ENCODE measurements at places on chromosomes 16 and 17. TPM values are rescaled to one million over a fixed set of nuclear protein-coding genes. Genes with fewer than 3 reads are reported as not detected.
A peak's percentile ranks its signal among the peaks of the same experiment; 100 is the strongest.

The OR4D1 gene
- not detected for total RNA-seq

The SRCAP gene
- 66.6 TPM for total RNA-seq

The CIITA gene
- 78.9 TPM for total RNA-seq

The TPSG1 gene
- total RNA-seq = 2.3 TPM

The KCNJ2 gene
- total RNA-seq = 18.1 TPM

The BAHCC1 gene
- total RNA-seq = 23.3 TPM

The HIGD1B gene
- total RNA-seq = 36.4 TPM

The BORCS6 gene
- total RNA-seq = 7.8 TPM

The TBC1D3G gene
- not detected for total RNA-seq

The TBC1D26 gene
- total RNA-seq = not detected

The SRP68 gene
- total RNA-seq = 74.9 TPM

The SBK1 gene
- total RNA-seq = 1.9 TPM

The TANGO6 gene
- total RNA-seq = 19.1 TPM

GRCh38 chr17:30248786-30249185, 13.3 kb upstream of the SLC6A4 start:
- no peak for DNase-seq

GRCh38 chr16:50549561-50549915, 1.3 kb downstream of the NKD1 start:
- no peak for DNase-seq

DNA sequence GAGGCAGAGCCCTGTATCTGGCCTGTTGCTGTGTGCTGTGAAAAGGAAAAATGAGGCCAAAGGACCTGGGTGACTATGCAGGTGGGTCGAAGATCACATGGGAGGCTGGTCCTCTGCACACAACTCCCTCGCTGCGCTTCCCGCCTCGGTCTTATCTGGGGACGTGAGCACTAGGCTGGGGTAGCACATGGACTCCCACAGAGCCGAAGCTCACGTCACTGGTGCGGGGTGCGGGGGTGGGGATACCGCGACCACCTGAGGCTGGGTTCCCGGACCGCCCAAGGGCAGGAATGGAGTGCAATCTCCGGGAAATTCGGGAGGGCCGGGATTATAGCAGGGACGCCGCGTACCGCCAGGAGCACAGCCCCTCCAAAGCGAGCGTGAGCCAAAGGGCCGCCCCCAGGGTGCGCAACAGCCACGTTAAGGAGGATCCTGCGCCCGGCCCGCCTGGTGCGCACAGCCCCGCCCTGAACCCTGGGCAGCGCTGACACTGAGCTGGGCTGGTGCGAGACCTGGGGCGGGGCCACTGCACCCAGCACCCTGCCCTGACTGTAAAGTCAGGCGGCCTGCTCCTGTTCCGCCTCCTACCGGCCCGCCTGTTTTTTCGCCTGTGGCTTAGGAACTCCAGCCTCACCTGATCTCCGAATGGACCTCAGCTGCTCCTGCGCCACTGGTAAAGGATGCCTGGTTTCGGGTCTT, 4.8 kb downstream of the MT1A start:
- DNase-seq = peak; percentile 90

- no peak for DNase-seq
These were observed 26.4 kb upstream of the RMI2 start for GRCh38 chr16:11318817-11319216.

- DNase-seq = no peak
These were observed 10.0 kb upstream of the COPRS start for GRCh38 chr17:31869031-31869430.

DNA sequence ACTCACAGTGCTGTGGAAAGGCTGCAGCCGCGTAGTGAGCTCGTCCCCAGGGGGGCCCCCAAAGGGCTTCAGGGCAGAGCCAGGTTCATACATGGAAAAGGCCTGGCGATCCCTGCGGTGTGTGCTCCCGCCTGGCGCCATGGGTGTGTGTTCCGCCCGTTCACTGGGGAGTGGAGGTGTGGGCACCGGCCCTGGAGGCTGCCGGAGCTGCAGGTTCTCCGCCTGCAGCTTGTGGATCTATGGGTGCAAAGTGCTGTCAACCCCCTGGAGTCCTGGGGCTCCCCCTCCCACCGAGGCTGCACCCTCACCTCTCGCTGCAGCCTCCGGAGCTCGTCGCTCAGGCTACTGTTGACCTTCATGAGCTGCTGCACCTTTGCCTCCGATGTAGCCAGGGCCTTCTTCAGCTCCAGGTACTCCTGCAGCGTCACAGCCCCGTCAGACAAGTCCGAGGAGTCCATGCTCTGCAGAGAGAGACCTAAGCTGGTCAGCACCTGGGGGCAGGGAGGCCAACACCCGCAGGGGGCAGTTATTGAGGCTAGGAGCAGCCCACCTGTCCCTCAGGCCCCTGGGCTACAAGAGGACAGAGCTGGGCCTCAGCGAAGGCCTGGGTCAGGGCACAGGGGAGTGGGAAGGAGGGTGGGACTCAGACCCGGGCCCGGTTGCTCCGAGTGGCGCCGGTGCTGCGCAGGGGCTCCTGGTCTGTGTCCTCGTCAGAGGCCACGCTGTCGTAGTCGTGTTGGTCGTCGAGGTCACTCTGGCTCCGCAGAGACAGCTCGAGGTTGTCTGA, 7.9 kb downstream of the TP53I13 start:
- DNase-seq = no peak

DNA sequence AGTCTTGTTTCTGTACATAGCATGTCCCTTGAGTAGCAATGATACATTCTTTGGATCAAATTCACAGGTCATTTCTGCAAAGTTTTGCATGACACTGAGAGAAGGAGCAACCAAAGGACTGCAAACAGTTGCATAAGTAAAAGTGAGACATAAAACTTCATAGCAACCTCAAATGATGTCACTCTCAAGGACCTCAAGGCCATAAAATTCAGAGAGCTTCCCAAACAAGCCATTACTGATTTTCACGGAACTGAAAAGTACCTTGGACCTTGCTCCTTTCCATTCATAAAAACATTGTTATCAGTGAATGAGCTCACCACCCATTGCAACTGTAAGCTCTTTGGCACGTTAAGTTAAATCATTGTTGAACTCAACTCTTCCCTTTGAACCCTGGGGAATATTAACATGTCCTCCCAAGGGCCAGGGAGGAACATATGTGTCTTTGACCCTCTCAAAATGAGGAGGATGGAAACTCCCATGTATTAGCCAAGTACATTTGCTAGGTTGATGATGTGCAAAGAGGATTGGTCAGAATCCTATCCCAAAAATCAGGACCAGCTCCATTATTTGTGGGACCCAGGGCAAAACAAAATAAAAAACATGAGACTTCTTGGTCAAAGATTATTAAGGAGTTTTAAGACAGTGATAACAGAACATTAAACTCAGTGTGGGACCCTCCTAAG, 275.0 kb upstream of the DYNLRB2 start:
- no peak for DNase-seq

DNA sequence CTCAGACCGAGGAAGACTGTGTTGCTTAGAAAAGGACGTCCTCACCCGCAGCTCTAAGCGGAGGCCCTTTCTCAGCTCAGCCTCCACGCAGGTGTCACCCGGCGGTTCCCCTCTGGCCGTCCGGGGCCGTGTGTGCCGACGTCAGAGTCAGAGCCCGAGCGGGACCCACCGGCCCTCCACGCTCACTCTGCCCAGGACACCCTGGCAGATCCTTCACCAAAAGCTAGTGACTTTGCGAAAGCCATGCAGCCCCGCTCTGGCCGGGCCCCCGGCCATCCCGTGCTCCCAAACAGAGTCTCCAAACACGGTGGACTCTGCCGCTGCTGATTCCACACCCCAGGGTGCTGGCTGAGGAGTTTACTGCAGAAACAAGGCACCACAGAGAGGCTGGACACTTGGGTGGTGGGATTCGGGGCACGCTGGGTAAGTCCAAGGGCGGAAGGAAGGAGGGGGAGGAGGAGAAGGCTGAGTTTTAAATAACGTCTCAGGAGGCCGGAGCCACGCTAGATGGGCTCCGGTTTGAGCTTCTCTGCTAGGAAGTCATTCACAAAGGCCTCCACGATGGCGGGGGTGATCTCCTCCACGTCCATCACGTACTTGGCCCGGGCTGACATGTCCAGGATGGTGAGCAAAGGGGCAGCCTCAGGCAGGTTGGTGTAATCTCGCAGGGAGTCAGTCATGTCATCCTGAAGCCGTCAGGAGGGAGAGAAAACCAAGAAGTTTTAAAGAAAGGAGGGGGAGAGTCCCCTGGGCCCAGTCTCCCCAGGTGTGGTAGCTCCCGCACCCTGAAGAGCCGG, 18.5 kb downstream of the MRM3 start:
- no peak for DNase-seq

DNA sequence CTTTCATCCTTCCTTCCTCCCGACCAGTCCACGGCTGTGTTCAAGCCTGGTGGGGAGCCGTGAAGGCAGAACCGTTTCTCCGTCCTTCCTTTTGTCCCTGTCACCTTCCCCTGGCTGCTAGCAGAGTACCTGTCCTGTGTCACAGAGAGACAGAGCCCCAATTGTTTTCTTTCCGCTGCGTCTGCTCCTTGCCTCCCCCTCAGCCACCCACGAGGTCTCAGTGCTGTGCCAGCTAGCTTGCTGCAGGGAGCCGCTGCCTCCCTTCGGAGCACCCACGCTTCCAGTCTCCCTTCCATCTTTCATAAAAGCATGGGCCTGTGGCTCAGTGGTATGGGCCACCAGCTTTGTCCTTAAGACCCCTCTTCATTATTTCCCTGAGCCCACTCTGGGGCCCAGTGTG, 62.2 kb downstream of the MPRIP start:
- no peak for DNase-seq

- DNase-seq = peak; percentile 4
These were observed 4.8 kb downstream of the ADAP2 start for GRCh38 chr17:30926516-30926915.

DNA sequence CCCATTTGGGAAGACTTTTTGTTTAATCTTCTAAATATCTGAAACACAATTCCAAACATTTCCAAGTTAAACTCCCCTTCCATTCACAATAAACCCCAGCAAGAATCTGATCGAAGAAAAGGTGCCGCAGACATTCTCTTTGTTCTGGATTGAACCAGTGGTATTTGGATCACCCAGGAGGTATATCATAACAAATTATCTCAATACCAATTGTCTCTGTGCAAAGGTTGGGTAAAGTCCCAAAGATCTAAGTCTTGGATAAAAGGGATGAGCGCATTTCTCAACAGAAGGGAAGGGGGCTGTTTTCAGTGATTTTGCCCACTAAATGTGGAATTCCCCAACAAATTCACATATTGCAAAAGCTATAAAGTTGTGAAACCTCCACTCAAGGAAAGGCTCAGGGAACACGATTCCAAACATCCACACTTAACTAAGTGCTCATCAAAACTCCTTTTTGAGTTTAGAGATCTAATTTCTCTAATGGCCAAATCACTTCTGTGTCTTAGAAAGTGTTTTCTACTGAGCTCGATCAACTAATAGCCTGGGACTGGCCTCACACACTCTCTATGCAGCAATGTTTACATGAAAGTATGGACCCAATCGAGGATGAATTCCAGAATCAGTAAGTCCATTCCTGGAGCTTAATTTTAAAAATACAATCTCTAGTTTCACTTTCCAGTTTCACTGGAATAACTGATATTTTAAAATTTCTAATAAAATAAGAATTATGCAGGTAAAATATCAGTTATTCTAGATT, 30.9 kb downstream of the SALL1 start:
- DNase-seq = no peak

- no peak for DNase-seq
These were observed 111.4 kb upstream of the CDC42EP4 start for GRCh38 chr17:73423159-73423715.

DNA sequence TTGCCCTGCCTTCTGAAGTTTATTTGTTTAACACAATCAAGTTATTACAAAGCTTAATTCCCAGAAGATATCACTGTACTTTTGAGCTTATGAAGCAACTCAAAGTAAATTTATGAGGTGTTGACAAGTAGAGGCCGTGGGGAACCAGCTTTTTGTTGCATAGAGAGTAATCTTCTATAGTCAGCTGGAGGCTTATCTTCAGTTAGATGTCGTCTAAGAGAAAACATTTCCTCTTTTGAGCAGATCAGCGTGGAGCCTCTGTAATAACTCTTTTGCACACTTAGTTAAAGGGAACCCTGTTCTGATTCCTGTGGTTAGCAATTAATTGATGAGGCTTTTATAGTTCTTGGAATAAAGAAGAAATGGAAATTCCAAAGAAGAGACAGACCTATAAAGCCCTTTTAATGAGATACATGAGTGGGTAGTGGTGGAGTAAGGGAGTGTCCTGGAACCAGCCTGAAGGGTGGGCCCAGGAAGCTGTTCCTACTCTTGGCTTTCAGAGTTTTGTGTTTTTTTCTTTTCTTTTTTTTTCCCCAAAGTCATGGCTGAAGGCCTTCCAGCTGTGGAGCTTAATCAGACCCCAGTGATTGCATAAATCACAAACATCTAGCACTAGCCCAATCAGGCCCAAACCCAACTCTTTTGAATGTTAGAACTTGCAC, 28.9 kb upstream of the MAP3K14 start:
- no peak for DNase-seq

GRCh38 chr16:58196898-58197313, 1.0 kb downstream of the CSNK2A2 start:
- no peak for DNase-seq

DNA sequence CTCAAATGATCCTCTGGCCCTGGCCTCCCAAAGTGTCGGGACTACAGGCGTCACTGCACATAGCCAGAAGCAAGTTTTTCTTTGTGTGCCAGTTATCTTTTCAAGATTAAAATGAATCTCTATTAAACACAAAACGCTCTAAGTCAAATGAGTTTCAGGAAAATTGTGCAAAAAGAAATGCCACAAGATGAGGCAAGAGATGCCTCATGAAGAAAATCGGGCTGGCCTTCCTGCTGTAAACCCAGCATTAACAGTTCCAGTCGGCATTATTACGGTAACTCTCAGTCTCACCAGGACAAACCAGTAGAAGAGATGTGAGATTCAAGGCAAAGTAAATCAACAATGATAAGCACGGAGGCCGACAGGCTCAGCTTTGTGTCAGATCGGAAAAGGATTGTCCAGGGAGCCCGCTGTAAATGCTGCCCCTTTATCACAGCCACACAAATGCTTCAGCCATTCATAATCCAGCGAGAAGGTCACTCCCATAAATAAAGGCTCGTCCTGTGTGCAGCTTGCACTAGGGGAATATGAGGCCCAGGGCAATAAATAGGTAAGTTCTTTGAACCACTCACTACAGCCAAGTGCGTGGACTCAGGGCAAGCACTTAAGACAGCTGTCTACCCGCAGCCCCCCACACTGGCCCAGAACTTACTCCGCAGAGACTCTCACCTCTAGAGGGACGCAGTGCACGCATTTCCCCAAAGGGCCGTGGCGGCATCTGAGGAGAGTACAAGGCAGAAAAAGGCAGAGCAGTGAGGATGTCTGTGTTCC, 27.2 kb downstream of the NPLOC4 start:
- DNase-seq = no peak
